ENCODE measurements at places on chromosomes 2 and 18. TPM values are rescaled to one million over a fixed set of nuclear protein-coding genes. Genes with fewer than 3 reads are reported as not detected.

The ZSWIM2 gene
- not detected for polyA plus RNA-seq

The GRHL1 gene
- polyA plus RNA-seq = 0.09 TPM

The RAPGEF4 gene
- polyA plus RNA-seq = not detected

The APLF gene
- not detected for polyA plus RNA-seq

The EPB41L3 gene
- polyA plus RNA-seq = not detected

The CFAP65 gene
- polyA plus RNA-seq = not detected

The TMEM87B gene
- polyA plus RNA-seq = 9.3 TPM

The LRRC30 gene
- polyA plus RNA-seq = not detected

The DLGAP1 gene
- polyA plus RNA-seq = not detected

The NAT8 gene
- not detected for polyA plus RNA-seq

The IL1RN gene
- polyA plus RNA-seq = not detected

The TRIM54 gene
- polyA plus RNA-seq = not detected

The NXPH2 gene
- not detected for polyA plus RNA-seq

The GPN1 gene
- 50.3 TPM for polyA plus RNA-seq

The ADCYAP1 gene
- not detected for polyA plus RNA-seq

The GPR45 gene
- polyA plus RNA-seq = not detected

The CDKL4 gene
- polyA plus RNA-seq = not detected

The UNC80 gene
- polyA plus RNA-seq = not detected

The B3GNT7 gene
- polyA plus RNA-seq = 2.3 TPM

The CSRNP3 gene
- polyA plus RNA-seq = not detected

The RFX8 gene
- polyA plus RNA-seq = not detected

The HES6 gene
- polyA plus RNA-seq = 3.1 TPM

The AGAP1 gene
- polyA plus RNA-seq = not detected

The LBX2 gene
- not detected for polyA plus RNA-seq

The TEKT4 gene
- not detected for polyA plus RNA-seq

The ADRA2B gene
- not detected for polyA plus RNA-seq

The LAPTM4A gene
- 227 TPM for polyA plus RNA-seq

The ANKRD29 gene
- polyA plus RNA-seq = 0.26 TPM

The NR4A2 gene
- polyA plus RNA-seq = 46.2 TPM

The CHRNA1 gene
- not detected for polyA plus RNA-seq

The RBM44 gene
- polyA plus RNA-seq = not detected

The RIT2 gene
- polyA plus RNA-seq = not detected

The SFTPB gene
- polyA plus RNA-seq = not detected

The GRB14 gene
- not detected for polyA plus RNA-seq

The POLR1A gene
- polyA plus RNA-seq = 2.3 TPM

The PTPRM gene
- polyA plus RNA-seq = not detected

The FSHR gene
- polyA plus RNA-seq = not detected

The LRATD1 gene
- polyA plus RNA-seq = not detected

The ZNF24 gene
- polyA plus RNA-seq = 116 TPM

The CABYR gene
- 18.1 TPM for polyA plus RNA-seq

The NEURL3 gene
- polyA plus RNA-seq = not detected

The COLEC11 gene
- polyA plus RNA-seq = not detected

The TGFA gene
- polyA plus RNA-seq = not detected

The INPP5D gene
- 56.8 TPM for polyA plus RNA-seq

The STARD6 gene
- not detected for polyA plus RNA-seq
